ENCODE measurements at places on chromosomes 3 and 15.

- no peak for DNase-seq
These were observed 369.1 kb upstream of the TPRG1 start for GRCh38 chr3:188802645-188803044.

DNA sequence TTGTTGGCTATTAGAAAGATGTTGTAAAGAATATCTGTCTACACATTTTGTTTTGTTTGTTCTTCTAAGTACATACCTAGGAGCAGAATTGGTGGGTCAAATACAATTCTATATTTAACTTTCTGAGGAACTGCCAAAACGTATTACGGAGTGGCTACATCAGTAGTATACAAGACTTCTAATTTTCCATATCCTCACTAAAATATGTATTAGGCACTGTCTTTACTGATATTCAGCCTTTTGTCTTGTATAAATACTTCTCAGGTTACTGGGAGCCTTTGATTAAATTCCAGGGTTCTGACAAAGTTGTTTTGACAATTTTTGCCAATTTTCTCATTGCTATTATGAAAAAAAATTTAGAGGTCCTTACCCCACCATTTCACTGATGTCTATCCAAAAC lies 146.7 kb downstream of the NR2E3 start:
- no peak for DNase-seq

DNA sequence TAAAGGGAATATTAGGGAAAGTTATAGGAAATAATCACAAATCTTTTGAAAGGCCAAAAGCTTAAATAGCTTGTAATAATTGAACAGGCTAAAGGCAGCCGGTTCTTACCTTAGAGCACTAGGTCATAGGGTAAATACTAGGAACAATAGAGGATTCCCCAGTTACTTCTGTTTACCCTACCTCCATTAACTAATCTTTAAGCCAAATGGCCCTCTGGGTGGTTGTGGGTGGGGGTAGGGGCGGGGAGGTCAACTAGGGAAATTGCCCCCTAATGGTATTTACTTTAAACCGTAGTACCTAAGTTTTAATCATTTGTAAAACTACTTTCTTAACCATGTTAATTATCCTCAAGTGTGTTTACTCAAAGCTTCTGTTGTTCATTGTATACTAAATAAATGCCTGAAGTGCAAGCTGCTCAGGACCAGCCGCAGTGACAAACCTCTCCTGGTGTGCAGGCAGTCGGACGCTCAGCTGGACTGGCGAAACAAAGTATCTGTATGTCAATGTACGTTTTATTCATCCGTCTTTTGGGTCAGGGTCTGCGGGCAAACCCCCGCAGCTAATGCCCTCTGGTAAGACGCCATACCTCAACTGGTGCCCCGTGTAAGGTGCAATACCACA lies 18.9 kb downstream of the MAGEL2 start:
- no peak for DNase-seq

DNA sequence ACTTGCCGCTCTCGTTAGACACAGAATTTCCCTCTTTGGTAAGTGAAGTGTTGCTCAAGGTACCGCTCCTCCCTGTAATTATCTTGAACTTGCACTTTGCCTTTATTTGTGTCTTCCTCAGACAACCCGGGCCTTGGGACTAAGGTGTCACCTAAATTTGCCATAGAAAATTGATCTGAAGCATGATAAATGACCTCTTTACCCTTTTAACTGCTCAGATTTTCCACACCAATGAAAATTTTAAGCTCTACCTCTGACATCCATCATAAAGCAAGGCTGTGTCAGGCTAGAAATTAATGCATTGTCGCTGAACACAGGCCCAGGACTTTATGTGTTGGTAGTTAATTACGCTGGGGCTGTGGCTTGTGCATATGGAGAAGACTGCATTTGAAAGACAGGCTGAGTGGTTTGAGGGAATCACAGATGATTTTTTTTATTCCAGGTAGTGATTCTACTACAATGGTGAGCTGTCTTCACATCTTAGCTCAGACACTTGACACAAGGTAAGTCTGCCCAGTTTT lies 199.6 kb upstream of the CHRM5 start:
- DNase-seq: no peak

DNA sequence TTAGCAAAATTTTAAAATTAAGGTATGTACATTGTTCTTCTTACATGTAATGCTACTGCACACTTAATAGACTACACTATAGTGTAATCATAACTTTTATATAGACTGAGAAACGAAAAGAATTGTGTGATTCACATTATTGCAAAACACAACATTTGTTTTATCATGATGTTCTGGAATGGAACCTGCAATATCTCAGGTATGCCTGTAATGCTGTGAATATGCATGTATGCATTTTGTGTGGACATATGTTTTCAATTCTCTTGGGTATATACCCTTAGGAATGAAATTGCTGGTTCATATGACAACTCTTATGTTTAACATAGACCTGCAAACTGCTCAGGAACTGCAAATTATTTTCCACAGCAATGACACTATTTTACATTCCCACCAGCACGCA lies 38.6 kb upstream of the TJP1 start:
- DNase-seq: no peak

DNA sequence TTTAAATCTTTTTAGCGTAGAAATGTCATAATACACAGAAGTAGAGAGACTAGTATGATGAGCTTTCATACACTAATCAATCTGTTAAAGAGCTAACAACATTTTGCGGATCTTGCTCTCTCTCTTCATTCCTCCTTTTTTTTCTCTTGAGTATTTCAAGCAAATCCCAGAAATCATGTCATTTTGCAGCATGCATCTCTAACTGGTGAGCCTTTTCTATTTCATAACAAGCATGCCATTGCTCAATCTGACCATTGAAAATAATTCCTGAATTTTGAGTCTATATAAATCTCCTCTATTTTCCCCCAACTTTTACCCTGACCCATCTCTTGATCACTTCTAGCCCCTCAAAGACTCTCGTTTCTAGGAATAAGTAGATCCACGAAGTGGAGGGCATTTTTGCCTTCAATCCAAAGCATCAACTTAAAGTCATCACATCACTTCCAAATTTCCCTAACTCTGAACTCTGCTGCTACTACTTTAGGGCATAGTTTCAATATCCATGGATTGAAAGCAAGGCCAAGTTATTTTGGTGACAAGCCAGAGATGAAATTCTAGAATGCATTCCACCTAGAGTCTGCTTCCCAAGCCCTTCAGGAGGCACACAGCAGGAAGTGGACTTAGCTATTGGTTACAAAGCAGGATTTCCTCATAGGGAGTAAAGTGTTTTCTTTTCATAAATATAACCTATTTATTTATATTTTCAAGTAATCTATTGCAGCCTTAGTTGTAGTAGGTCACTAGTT lies 253.5 kb upstream of the ZPLD1 start:
- no peak for DNase-seq
